HAP-1 (cell line): ENCODE measurements at places on chromosomes 6 and 20.

DNA sequence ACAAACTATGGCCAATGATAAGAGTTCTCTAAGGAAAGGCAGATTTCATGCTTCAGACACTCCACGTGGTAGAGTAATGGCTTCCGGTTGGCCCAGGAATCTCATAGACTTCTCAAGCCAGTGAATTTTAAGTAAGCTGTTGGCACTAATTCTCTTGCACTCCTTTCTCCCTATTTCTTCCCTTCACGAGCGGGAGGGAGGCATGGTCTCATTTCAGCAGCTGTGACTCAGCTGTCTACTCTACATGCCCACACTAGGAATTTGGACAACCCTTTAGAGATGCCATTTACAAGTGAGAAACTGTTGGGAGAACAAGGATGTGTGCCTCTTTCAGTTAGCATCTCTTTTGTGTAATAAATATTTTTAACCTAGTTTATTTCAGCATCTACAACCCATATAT is 107.7 kb downstream of the PTPRK start:
- DNase-seq, result no peak

- DNase-seq, result peak; percentile 80
Observed at GRCh38 chr20:3818155-3819151, 1.9 kb upstream of the AP5S1 start.

- DNase-seq, result no peak
Observed at GRCh38 chr20:14445902-14446301, 108.5 kb upstream of the FLRT3 start.

DNA sequence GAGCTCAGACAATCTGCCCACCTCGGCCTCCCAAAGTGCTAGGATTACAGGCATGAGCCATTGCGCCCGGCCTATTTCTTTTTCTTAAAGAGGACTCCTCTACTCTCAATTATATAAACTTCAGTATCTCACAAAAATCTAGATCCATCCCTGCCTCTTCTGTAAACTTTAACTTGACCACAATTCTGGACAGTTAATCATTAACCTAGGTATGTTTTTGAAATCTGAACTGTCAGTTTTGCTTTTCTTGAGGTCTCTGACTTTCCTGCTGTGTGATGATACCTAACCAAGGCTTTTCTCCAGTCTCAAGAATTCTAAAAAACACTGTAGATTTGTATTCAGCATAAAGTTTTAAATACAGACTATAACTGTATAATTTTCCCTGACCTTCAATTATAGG is 388.2 kb upstream of the SYNCRIP start:
- no peak for DNase-seq

DNA sequence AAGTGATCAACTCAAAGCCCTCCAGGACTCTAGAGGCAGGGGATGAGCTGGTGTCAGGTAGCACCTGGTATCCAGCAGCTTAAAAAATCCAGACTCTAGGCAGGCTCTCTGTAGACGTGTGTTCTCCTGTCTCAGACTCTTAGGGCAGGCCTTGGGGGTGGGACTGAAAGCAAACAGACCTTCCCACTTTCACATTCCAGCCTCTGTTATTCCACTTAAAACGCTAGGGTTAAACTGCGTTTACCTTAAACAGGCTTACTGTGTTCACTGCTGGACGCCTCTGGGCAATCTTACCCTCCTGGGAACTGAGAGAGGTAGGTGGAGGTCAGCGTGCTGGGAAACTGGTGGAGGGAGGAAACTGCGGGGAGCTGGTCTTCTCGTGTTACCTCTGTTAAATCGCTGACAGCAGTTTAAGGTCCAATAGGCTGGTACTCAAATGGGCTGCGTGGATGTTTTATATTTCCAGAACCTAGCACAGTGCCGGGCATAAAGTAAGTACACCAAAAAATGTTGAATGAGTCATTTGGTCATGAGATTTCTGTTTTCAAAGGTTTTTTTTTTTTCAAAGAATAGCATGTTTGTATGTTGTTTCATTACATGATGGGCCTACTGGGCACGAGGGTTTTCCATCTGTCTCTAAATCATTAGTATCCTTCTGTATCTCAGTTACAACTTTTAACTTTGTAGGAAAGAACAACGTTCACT is at the start of gene GCNT2:
TSS of gene GCNT2 (plus strand) at position 248 of the 705 bp plus-strand sequence. CDS start 7,561 bp downstream, outside the sequence.
- DNase-seq, result peak; percentile 82

DNA sequence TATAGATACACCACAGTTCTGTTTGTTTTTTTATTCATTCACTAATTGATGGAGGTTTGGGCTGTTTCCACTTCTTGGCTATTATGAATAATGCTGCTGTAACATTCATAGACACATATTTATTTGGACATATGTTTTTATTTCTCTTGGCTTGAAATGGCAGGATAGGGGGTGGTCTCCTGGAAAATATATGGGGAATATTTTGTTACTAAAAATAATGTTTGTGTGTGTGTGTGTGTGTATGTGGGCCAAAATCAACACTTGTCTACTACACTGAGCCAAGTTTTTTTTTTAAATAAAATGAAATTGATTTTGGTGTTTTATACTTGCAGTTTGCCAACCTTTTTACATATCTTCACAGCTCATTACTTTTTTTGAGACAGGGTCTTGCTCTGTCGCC is 264.4 kb upstream of the SULF2 start:
- no peak for DNase-seq

DNA sequence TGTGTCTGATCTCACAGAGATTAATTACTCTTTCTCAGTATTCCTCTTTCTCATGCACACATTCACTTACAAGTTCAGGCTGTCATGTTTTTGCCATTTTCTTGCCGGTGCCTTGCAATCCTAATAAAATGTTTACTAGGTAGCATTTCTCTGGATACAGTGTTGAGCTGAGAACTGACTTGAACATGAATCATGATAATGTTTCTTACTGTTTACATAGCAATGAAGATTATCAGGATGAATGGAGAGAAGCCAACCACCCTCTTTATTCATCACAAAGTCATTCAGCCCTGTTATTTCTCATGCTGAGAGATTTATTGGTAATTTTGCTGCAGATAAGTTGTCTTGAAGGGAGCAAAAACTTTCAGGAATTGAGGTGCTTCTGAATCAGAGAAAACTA is 185.5 kb upstream of the ECI2 start:
- DNase-seq, result no peak
